ENCODE measurements at places on chromosomes 1 and 21.
A peak's percentile ranks its signal among the peaks of the same experiment; 100 is the strongest.

- DNase-seq = no peak
Measured at GRCh38 chr1:3054474-3054873, 14.5 kb upstream of the PRDM16 start.

GRCh38 chr1:84267476-84267875 is 34.0 kb upstream of the SAMD13 start:
- DNase-seq = no peak

- DNase-seq = no peak
Measured at GRCh38 chr1:78060857-78061563, 15.2 kb downstream of the GIPC2 start.

DNA sequence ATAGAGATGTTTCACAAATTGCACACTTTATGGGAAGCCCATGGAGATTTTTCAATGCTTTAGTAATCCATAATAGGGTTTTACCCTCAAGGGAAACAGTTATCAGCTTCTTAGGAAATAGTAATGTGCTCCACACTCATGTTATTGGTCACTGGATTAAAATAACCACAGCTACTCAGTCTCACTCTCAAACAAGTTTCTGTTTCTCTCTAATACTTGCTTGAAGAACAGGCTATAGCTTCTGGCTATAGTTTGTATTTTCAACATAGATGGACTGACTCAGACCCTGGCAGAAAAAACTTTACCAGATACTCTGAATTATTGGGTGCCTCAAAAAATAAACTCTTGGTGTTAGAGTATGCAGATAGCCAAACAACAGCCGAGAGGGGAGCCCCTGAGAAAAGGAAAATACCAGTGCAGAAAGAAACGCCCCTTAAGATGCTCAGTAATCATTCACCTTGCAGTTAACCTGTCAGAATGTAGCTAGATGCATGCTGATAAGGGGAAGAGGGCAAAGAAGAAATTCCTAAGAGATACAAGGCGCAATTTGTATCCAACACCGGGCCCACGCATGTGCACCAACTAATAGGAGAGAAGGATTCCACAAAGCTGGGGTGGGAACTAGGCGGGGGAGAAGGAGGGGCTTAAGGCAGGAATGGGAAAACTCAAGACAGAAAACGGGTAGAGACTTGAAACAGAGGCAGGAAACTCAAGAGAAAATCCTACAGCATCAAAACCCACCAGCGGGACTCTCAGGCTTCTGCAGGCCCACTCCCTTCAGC is 30.4 kb upstream of the PDE4B start:
- no peak for DNase-seq

DNA sequence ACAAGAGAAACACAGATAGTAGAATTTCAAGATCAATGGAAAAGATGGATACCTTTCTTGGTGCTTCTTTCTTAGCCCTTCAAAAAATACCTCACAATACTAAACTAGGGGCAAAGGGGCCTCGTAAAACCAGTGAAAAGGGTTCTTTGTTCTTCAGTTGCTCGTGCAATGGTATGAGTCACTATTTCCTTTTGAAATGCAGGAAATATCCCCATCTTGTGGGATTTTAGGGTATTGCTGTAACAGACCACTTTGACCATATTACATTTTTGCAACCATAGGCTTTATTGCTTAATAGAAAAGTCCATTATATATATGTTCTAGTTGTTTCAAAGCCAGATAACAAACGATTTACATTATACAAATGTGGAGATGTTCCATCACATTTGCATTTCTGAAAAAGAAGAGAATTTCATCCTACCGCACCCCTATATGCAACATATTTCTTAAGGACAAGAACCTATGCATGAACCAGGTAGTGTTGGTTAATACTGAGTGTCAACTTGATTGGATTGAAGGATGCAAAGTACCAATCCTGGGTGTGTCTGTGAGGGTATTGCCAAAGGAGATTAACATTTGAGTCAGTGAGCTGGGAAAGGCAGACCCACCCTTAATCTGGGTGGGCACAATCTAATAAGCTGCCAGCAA is 88.6 kb upstream of the PKN2 start:
- DNase-seq = no peak

DNA sequence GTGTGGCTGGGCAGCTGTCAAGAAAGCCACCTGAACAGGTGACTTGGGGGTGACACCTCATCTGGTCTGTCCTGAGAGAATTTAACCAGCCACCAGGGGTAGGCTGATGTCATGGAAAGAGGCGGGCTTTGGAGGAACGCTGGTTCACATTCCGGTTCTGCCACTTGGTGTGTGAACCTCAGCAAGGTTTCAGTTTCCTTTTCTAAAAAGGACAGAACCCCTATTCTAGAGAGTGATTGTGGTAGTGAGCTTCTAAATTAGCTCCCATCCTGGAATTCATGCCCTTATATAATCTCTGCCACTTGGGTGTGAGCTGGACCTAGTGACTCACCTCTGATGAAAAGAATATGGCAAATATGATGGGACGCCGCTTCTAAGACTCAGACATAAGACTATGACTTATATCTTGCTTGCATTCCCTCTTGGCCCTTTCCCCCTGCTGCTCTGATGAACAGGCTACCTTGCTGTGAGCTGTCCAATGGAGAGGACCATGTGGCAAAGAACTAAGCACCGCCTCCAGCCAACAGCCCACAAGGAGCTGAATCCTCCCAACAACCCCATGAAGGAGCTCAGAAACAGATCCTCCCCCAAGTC is 332.1 kb downstream of the RRAGC start:
- DNase-seq = peak; percentile 35

GRCh38 chr1:88961081-88961480 is 31.3 kb downstream of the KYAT3 start:
- DNase-seq = no peak

GRCh38 chr1:214823311-214824117 is 220.5 kb downstream of the CENPF start:
- no peak for DNase-seq

GRCh38 chr1:49523764-49524163 is 500.0 kb downstream of the AGBL4 start:
- no peak for DNase-seq

- DNase-seq = peak; percentile 65
Measured at GRCh38 chr21:28516991-28517592, 475.6 kb downstream of the LTN1 start.
